ENCODE measurements at places on chromosomes 16 and 17.

DNA sequence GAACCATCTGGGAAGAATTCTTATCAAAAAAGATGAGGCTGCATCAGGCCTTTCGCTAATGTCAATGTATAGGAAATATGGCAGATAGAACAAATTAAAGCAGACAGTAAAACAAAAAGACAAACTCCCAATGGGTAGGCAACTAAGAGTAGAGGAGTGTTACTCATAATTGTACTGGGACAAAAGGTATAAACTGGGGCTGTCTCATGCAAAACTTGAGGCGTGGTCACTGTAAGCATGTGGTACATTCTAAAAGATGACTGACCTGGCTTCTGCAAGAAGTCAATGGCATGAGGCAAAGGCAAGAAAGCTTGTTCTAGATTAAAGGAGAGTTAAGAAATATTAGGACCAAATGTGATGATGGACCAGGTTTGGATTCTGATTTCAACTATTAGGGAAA, 26.7 kb downstream of the SMIM36 start:
- no peak for DNase-seq

DNA sequence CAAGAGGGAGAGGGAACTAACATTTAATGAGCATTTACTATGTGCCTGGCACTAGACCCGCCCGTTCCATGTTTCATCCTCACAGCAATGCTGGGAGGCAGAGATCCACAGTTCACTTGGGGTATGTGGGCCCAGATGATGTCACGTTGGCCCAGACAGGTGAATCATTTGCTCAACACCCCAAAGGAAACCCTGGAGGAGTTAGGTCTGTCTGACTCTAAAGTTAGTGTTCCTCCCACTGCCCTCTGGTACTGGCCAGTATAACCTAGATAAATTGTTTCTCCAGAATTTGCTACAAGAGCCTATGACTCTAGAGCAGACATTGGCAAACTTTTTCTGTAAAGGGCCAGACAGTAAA, 164.6 kb downstream of the VPS53 start:
- DNase-seq = no peak

DNA sequence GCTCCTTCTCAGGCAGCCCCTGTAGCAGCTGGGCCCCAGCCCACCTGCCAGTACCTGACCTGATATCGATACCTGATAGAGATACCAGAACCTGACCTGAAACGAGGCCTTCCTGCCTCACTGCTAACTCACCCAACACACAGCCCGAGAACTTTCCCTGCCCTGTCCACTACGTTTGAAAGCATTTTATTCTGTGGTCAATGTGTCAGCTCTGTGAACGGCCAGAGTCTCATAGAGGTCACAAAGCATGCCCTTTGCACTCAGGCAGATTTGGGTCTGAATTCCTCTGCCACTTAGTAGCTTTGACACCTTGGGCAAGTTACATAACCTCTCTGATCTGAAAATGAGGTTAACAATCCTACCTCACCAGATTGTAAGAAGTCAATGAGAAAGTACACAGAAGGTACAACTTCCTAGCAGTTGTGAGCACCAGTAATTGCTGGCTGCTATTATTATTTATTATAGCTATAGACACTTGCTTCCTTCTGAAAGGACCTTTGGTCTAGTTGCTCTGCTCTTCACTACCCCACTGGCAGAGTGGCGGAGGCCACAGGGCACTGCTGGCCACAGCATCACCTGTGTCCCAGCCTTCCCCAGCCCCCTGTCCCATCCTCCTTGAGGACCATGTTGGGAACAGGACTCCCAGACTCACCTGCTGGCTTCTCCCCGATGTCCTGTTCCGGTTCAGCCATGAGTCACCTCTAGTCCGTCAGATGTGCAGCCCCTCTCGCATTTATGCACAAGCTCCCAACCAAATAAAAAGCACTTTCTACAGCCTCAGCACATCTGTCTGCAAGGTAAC, 895 bp downstream of the ANKRD40CL start:
- DNase-seq = no peak

GRCh38 chr17:13806092-13806491, 204.4 kb upstream of the HS3ST3A1 start:
- DNase-seq = no peak

DNA sequence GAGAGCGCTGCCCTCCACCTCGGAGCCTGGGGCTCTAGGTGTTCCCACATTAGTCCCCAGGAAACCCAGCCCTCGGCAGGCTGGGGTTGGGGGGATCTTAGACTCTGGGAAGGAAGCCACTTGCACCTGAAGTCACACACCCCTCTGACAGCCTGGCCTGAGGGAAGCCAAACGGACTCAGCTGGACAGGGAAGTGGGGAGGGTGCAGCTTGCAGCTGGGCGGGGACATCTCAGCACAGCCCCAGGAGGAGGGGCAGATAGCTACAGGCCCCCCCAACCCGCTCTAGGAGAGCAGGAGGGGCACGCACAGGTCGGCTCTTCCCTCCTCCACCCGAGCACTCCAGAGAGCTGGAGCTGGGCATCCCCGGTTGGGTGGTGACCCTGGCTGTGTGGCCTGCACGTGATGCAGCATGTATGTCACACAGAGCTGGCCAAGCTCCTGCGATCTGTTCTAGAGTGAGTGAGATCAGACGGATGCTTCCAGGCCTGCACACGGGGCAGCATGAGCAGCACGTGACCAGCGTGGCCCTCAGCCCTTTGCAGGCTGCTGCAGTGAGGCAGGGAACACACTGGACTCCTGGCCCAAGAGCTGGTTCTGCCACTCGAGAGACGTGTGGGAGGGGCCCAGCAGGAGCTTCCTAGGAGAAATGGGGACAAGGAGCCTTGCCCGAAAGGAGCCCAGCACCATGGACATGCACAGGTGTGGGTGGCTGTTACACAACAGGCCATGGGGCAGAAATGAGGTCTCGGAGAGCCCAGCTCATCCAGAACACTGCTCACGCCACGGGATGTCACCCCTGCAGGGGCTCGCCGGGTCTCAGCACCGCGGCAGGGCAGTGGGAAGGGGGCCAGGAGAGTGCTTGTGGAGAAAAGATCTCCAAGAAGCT, 15.4 kb downstream of the KIFC3 start:
- no peak for DNase-seq

DNA sequence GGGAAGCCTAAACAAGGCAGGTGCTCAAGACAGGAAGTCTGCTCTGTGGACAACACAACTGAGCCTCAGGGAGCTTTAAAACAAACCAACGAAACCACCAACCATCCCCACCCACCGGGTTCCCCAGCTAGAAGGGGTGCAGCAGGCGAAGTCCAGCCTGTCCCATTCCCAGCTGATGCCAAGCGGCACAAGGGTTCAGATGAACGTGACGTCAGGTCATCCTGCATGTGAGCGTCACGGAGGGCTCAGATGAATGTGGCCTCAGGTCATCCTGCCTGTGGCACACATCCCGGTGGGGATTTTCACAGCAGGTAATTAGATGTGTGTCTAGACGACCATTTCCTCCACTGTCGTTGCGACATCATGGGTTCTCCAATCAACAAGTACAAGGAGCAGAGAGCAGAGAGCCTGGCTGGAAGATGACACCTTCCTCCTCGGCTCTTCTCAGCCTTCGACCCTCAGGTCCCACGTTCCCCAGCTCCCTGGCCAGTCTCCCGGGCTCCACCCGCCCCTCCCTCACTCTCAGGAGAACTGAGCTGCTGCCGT, 246.5 kb downstream of the FOXL1 start:
- DNase-seq = no peak

DNA sequence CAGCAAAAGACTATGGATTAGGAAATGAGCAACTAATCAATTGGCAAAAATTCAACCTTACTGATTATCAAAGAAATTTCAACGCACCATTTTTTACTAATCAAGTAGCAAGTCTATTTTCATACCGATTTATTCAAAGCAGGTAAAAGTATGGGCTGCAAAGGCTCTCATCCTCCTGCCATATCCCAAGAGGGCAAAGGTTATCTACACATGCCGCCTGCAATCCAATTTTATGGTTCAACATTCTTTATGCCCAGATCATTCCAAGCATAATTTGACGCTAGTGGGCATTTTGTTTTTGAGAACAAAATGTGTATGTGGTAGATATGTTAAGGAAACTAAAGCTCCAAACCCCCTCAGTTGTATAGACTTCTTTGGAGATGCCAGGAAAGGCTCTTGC, 270.6 kb downstream of the MAF start:
- DNase-seq = no peak

DNA sequence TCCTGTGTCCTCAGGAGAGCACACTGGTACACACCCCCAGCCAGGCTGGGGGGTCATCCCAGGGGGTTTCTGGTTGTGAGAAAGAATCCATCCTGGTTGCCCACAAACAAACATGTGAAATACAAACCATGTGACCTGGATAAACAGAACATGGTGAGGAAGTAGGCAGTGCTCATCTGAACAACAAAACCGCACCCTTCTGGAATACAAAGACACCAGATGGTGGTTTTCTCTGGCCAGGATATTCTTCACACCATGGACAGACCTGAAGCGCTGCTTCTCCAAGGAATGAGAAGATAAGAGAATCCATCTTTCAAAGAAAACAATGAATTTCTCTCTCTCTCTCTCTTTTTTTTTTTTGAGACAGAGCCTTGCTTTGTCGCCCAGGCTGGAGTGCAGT, 302.3 kb downstream of the SLC39A11 start:
- no peak for DNase-seq

DNA sequence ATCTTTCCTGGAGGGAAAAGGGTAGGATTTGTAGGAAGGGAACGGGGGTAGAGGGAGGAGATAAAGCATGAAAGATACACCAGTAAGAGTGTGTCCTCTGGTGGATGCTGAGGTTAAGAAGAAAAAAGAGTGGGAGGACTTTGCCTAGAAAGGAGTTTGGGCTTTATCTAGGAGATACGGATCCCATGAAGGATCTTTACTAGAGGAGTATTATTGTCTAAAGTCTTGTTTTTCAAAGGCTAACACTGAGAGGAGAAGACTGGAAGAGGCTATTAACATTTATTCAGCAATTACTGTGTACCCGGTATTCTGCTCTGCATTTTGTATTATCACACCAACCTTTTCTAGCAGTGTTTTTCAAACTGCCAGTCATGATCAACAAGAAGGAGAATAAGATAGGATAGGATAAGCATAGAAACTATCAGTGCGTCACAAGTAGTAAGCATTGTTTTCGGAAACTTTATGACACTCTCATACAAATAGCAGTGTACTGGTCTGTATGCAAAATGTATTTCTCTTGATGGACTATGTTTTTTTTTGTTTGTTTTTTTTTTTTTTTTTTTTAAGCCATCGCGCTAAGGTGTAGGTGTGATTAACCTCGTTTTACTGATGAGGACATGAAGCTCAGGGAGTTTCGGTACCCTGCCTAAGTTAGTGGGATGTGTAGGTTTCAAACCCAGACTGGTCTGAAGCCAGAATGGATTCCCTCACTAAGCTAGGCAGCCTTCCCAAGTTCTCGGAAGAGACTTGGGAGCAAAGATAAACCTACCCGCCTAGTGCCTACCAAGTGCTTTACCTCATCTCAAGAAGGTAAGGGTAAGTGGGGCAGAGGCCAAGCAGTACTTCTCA, 1.3 kb upstream of the SP2 start:
- no peak for DNase-seq
